ENCODE measurements at places on chromosomes 16 and 17. TPM values are rescaled to one million over a fixed set of nuclear protein-coding genes. Genes with fewer than 3 reads are reported as not detected.

The ABCA8 gene
- 14.0 TPM for total RNA-seq

GRCh38 chr16:89257757-89258465 is 40.4 kb downstream of the ZNF778 start:
- no peak for DNase-seq

GRCh38 chr16:29710227-29711219 is 31.5 kb downstream of the QPRT start:
- DNase-seq = peak; percentile 60

GRCh38 chr17:31508288-31509094 is 117.0 kb downstream of the RAB11FIP4 start:
- DNase-seq = no peak

GRCh38 chr17:75077072-75077495 is 10.7 kb upstream of the SLC16A5 start:
- peak; percentile 86 for DNase-seq

The CCL7 gene
- total RNA-seq = not detected

GRCh38 chr17:81230043-81230820 is 7.5 kb upstream of the CEP131 start:
- DNase-seq = no peak

The CTRB1 gene
- total RNA-seq = not detected

- peak; percentile 53 for DNase-seq
These were observed 301.8 kb downstream of the CPPED1 start for GRCh38 chr16:12501707-12502457.

The ATP2A1 gene
- total RNA-seq = not detected

DNA sequence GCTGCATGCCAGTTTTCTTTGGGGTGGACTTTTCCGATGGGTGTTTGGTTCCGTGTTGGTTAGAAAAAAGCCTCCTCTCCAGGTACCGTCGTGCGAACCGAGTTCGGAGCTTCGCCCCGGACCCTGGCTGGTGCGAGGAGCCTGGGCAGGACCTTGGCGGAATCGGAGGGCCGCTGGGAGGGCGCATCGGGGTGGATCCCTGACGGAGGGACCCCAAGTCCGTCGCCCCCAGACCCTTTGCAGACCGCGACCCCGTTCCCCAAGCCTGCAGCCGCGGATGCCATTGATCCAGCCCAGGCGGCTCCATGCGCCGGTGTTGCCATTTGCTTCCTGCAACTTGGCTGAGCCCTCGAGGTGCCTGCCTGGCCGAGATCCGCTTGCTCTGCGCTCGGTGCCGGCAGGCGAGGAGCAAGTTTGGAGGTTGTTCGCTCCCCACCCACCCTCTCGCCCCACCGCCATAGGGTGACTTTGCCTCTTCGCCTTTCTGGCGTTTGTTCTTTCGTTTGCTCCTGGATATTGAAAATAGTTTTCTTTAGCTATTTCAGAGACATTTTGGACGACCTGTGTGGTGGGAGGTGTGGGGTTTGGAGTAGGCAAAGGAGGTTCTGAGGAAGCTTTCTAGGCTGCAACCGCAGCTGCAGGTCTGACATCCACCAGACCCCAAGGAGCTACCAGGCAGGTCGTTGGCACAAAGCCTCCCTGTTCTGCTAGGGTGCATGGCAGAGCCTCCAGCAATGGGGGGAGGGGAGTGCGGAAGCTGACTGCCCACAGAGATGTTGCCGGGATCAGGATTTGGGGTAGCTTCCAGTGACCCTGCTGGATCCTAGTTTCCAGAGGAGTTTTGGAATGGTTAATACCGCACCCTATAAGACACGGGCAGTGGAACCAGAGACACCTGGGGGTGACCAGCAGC is 58.2 kb downstream of the RAP1GAP2 start:
- DNase-seq = peak; percentile 58

The CA7 gene
- total RNA-seq = 39.8 TPM

GRCh38 chr16:74015953-74016352 is 280.7 kb upstream of the PSMD7 start:
- DNase-seq = no peak

GRCh38 chr16:47958726-47959125 is 197.1 kb downstream of the ABCC12 start:
- DNase-seq = no peak

GRCh38 chr16:18037051-18037450 is 299.5 kb downstream of the NPIPA8 start:
- DNase-seq = no peak

GRCh38 chr16:59733321-59733720 is 999.2 kb upstream of the GOT2 start:
- DNase-seq = no peak

The NLGN2 gene
- 6.3 TPM for total RNA-seq

The RAB11FIP4 gene
- total RNA-seq = 69.3 TPM

GRCh38 chr16:30143347-30143702 is 20.3 kb upstream of the MAPK3 start:
- DNase-seq = no peak

DNA sequence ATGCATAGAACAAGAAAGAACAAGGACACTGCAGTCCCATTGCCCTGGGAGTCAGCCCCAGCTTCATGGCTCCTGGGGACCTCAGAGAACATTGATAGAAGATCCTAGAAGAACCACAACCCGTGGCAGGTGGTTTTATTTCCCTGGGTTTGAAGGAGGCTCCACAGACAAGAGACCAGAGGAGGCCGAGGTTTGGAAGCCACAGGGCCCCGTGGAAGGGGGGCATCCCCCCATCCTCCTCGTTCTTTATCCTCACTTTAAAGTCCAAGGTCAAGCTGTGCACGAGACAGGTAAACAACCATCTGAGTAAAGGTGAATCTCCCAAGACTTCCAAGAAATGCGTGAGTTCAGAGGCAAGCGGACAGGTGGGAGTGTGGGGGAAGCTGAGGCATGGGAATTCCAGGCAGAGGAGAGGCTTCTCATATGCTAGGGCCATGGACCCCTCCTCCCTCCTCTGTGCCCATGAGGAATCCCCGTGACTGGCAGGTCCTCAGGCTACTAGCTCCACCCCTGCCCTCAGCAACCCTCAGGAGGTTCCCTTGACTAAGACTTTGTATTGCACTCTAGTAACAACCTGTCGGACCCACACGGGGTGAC is 849 bp upstream of the SULT1A1 start:
- peak; percentile 80 for DNase-seq

- DNase-seq = peak; percentile 88
These were observed 30.4 kb upstream of the PITPNA start for GRCh38 chr17:1592751-1593629.

GRCh38 chr17:16649585-16649984 is 4.1 kb downstream of the ZNF624 start:
- no peak for DNase-seq

DNA sequence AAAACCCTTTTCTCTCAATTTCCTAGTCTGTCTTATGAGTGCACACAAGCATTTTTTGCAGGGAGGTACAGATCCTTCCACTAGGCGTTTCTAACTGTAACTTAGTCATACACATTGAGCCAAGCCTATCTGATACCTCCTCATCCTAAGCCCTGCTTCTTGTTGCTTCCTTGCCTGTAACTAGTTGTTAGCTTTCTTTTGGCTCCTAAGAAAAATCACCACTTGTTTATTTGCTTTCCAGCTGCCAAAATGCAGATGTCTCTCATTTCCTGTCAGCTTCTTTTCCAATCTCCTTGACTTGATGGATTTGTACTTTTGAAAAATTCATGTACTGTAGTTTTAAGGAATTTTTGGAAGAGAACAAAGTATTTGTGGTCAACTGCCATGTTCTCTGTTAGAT is 73.7 kb downstream of the TNRC6C start:
- DNase-seq = no peak

GRCh38 chr17:2120586-2121335 is 65.9 kb downstream of the HIC1 start:
- DNase-seq = no peak

GRCh38 chr17:52157603-52158449 is 688 bp downstream of the CA10 start:
- no peak for DNase-seq

GRCh38 chr17:17090642-17091103 is 48.4 kb downstream of the MPRIP start:
- no peak for DNase-seq

The COPZ2 gene
- 27.2 TPM for total RNA-seq

The HS3ST6 gene
- not detected for total RNA-seq

The PRSS33 gene
- total RNA-seq = not detected

The BIRC5 gene
- 5.6 TPM for total RNA-seq

GRCh38 chr17:75645889-75646637 is 12.8 kb downstream of the SMIM5 start:
- DNase-seq = no peak

- DNase-seq = no peak
These were observed 91.1 kb downstream of the SMG6 start for GRCh38 chr17:2212400-2212981.

- no peak for DNase-seq
These were observed 169.3 kb downstream of the RAB11FIP4 start for GRCh38 chr17:31560616-31561235.

Data from Peyer's patch (tissue), 4 donors.